Stimulated activated CD4-positive, alpha-beta T cell treated with anti-CD3 and anti-CD28 coated beads, Interleukin-12 subunit alpha, Interleukin-12 subunit beta, amount 100 ng/mL, for 48 hours (primary cell): ENCODE measurements at places on chromosomes 11 and 22.

- DNase-seq: no peak
Measured at GRCh38 chr11:94139416-94139815, 10.8 kb downstream of the PANX1 start.

DNA sequence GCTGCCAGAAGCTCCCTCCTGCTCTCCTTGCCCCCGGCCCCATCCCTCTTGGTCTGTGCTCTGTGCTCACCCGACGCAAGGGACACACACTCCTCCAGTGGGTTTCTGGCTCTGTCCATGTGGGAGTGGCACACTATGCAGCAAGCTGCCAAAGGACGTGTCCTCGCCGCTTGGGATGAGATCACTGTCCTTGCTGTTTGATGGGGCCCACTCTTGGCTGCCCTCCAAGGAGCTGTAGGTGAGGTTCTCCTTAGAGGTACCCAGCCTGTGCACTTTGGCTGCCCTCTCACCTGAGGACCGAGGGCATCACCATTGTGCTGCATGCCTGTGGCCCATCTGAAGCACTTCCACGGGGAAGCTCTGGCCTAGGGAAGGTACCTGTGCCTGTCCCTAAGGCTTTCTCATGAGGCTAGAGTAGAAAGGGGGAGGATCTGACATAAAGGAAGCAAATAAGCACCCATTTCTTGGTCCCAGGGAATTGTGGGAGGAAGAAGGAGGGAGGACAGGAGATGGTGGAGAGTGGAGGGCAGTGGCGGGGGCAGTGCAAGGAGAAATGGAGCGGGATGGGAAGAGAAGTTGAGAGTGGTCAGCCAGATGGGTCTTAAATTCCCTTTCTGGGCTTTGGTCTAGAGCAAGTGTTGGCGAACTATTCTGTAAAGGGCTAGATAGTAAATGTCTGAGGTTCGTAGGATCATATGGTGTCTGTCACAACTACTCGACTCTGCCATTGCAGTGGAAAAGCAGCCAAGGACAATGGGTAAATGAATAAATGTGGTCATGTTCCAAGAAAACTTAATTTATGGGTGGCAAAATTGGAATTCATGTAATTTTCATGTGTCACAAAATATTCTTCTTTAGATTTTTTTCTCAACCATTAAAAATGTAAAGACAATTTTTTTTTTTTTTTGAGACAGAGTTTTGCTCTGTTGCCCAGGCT lies 47.0 kb upstream of the AMPD3 start:
- DNase-seq: no peak

DNA sequence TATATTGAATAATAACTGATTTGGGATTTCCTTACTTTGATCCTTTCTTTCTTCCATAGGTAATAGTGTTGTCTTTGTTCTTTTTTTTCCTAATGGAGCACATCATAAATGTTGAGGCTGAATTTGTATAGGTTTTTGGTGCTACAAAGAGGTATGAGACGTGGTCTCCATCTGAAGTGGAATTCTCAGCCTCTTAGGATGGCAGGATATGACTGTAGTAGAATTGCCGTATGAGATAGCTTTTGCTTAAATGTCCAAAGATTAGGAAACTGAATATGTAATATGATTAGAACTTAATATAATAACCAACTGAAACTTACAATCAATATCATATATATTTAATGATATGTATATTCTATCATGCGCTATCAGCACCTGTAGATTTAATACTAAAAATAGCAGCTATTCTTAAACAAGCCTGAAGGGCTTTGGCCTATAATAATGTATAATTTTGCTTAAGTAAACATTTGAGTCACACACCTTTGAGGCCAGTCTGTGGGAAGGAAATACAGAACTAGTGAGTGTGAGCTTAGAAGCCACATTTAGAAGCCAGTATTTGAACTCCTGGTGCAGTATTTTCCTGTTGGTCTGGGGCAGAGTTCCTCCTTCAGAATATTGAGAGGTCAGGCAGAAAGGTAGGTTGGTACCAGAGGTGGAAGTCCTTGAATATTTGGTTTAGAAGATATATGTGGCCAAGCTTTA lies 62.6 kb downstream of the SWAP70 start:
- DNase-seq: no peak

DNA sequence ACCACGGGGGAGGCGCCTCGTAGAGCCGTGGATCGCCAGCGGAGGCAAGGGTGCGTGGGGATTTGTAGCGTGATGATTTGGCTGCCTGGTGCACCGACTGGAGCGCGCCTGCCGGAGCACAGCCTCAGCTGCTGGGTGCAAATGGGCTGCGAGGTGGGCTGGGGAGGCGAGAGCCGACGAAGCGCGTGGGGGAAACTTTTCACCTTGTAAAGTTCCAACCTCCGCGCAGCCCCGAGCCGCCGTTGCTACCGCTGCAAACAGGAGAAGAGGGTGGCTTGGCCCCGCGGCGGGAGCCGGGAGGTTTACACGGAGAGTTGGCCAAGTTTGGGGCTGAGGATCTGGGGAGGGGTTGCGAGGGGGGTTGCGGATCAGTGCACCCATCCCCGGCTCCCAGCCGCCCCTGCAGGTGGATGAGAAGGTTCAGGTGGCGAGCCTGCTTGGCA lies 528 bp downstream of the FAT3 start:
- no peak for DNase-seq
